Smooth muscle cell of the umbilical artery (primary cell): ENCODE measurements at places on chromosomes 1 and 21. TPM values are rescaled to one million over a fixed set of nuclear protein-coding genes. Genes with fewer than 3 reads are reported as not detected.

Gene RGS7
- total RNA-seq: not detected in 2 replicates

Gene PRR9
- total RNA-seq: 0.51 TPM in 1 of 2 replicates, not detected in the other

Gene CA6
- total RNA-seq: not detected in 2 replicates

Gene OPRD1
- total RNA-seq: not detected in 2 replicates

Gene OR6K3
- not detected in 2 replicates for total RNA-seq

Gene PTGER3
- total RNA-seq: under 0.01 and 1.2 TPM in 2 replicates

Gene KRTAP6-2
- total RNA-seq: not detected in 2 replicates

Gene FMO2
- total RNA-seq: not detected in 2 replicates

Gene FCRL2
- not detected in 2 replicates for total RNA-seq

Gene IRF6
- total RNA-seq: 0.05 and 0.59 TPM in 2 replicates

Gene COL16A1
- 200 and 541 TPM in 2 replicates for total RNA-seq

Gene TMEM53
- total RNA-seq: 1.8 and 2.9 TPM in 2 replicates

Gene TRIM46
- 5.6 and 10.7 TPM in 2 replicates for total RNA-seq

Gene ESRRG
- total RNA-seq: under 0.01 and 0.51 TPM in 2 replicates

Gene OR2G6
- not detected in 2 replicates for total RNA-seq

Gene USP33
- 79.0 and 87.9 TPM in 2 replicates for total RNA-seq

Gene PROX1
- total RNA-seq: under 0.01 and 0.51 TPM in 2 replicates

Gene NFIA
- total RNA-seq: 2.7 and 4.2 TPM in 2 replicates

Gene SH2D5
- total RNA-seq: 0.89 and 8.5 TPM in 2 replicates

Gene FABP3
- 4.5 and 17.2 TPM in 2 replicates for total RNA-seq

Gene TMCC2
- 4.5 and 6.8 TPM in 2 replicates for total RNA-seq

Gene SYT11
- total RNA-seq: 46.9 and 65.6 TPM in 2 replicates

Gene STMN1
- 11.6 and 78.8 TPM in 2 replicates for total RNA-seq

Gene IL19
- total RNA-seq: not detected in 2 replicates

Gene RIPK4
- total RNA-seq: under 0.01 and 0.28 TPM in 2 replicates

Gene SELP
- total RNA-seq: not detected in 2 replicates

Gene TPTE
- not detected in 2 replicates for total RNA-seq

Gene S100A9
- not detected in 2 replicates for total RNA-seq

Gene LAD1
- not detected in 2 replicates for total RNA-seq

Gene SAMD13
- 0.30 and 0.42 TPM in 2 replicates for total RNA-seq

Gene HES2
- total RNA-seq: 0.37 TPM in 1 of 2 replicates, not detected in the other

Gene BMP8B
- total RNA-seq: not detected in 2 replicates

Gene AUNIP
- 0.30 and 1.8 TPM in 2 replicates for total RNA-seq

Gene CHIA
- under 0.01 TPM in 1 of 2 replicates, not detected in the other for total RNA-seq

Gene PRCC
- total RNA-seq: 8.6 and 12.8 TPM in 2 replicates

Gene LHX8
- not detected in 2 replicates for total RNA-seq

Gene PDPN
- total RNA-seq: 0.30 TPM in 1 of 2 replicates, not detected in the other

Gene PTPN7
- total RNA-seq: not detected in 2 replicates

Gene SERPINC1
- 0.30 TPM in 1 of 2 replicates, not detected in the other for total RNA-seq

Gene GBP7
- not detected in 2 replicates for total RNA-seq

Gene VSIG8
- total RNA-seq: 0.23 TPM in 1 of 2 replicates, not detected in the other

Gene SPRR2B
- total RNA-seq: not detected in 2 replicates
